ENCODE measurements at places on chromosomes 3 and 15. TPM values are rescaled to one million over a fixed set of nuclear protein-coding genes. Genes with fewer than 3 reads are reported as not detected.

The OR4F6 gene
- total RNA-seq, result not detected

The TIMP4 gene
- total RNA-seq, result 4.9 TPM

The ECE2 gene
- not detected for total RNA-seq

The SLC22A13 gene
- 1.6 TPM for total RNA-seq

The SRGAP3 gene
- 2.2 TPM for total RNA-seq

The XXYLT1 gene
- 37.1 TPM for total RNA-seq

The CALML4 gene
- total RNA-seq, result 0.39 TPM

The FILIP1L gene
- 42.7 TPM for total RNA-seq

The MST1R gene
- 3.1 TPM for total RNA-seq

The FGF7 gene
- total RNA-seq, result 162 TPM

The HEXA gene
- total RNA-seq, result 148 TPM

The CCR9 gene
- not detected for total RNA-seq

The SLC24A5 gene
- not detected for total RNA-seq

The LPCAT4 gene
- total RNA-seq, result 8.8 TPM

The LRRC31 gene
- not detected for total RNA-seq

The CRABP1 gene
- total RNA-seq, result not detected

All from epithelial cell of alveolus of lung (primary cell).